Activated CD4-positive, alpha-beta T cell treated with anti-CD3 and anti-CD28 coated beads, Interleukin-10, Interleukin-2, amounts not matched to agents 100 ng/mL and 50 ng/mL, durations not matched to agents 16 hours and 8 hours (primary cell): ENCODE measurements at places on chromosomes 2 and 18.

- DNase-seq = no peak
Measured at GRCh38 chr2:100174026-100174431, 31.6 kb upstream of the AFF3 start.

GRCh38 chr2:66698576-66699239 is 263.8 kb downstream of the MEIS1 start:
- DNase-seq = no peak

GRCh38 chr2:231050018-231050901 is 6.4 kb upstream of the PSMD1 start:
- DNase-seq = no peak

GRCh38 chr2:149422991-149423338 is 92.6 kb downstream of the LYPD6 start:
- no peak for DNase-seq

GRCh38 chr2:37880551-37880950 is 44.5 kb upstream of the RMDN2 start:
- no peak for DNase-seq
